ENCODE measurements at places on chromosomes 6 and 20. TPM values are rescaled to one million over a fixed set of nuclear protein-coding genes. Genes with fewer than 3 reads are reported as not detected.
A peak's percentile ranks its signal among the peaks of the same experiment; 100 is the strongest.

GRCh38 chr6:30721198-30722024 lies 1.3 kb downstream of the TUBB start:
- H3K4me3 ChIP-seq: peak overlapping the region; percentile 93
- H3K36me3 ChIP-seq: peaks cover 28% of the 10 kb centered on the region
- H3K27me3 ChIP-seq: no peaks in the 10 kb centered on the region
- H3K27ac ChIP-seq: peak overlapping the region; percentile 95

- H3K4me3 ChIP-seq: no peak overlapping the region
- DNase-seq: peak; percentile 67
- no peaks in the 10 kb centered on the region for H3K4me1 ChIP-seq
- no peaks in the 10 kb centered on the region for H3K27me3 ChIP-seq
Observed at GRCh38 chr6:3006476-3006875, 6.8 kb downstream of the NQO2 start.

GRCh38 chr6:57159127-57159526 lies 13.0 kb upstream of the BAG2 start:
- no peaks in the 10 kb centered on the region for H3K4me1 ChIP-seq
- DNase-seq: no peak
- H3K36me3 ChIP-seq: no peaks in the 10 kb centered on the region
- no peaks in the 10 kb centered on the region for H3K27me3 ChIP-seq
- H3K27ac ChIP-seq: no peak overlapping the region

DNA sequence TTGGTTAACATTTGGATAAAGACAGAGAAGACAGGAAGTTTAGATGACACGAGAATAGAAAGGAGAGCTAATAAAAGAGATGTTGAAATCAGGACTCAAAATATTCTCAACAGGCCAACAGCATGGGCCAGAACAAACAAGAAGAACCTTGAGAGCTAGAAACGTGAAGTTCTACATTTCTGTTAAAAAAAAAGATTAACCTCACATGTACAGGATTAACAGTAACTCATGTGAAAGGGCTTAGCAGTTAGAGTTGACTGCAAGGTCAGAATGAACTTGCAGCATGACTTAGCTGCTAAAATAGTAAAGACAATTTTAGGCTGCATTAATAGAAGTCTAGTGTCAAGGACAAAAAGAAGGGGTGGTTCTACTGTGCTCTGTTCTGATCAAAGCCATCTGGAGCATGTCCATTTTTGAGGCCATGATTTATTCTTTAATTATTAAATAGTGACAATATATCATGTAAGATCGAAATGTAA lies 331.1 kb upstream of the HSF2 start:
- peaks cover 4% of the 10 kb centered on the region for H3K4me1 ChIP-seq
- no peak overlapping the region for H3K27ac ChIP-seq
- no peak for DNase-seq
- H3K36me3 ChIP-seq: no peaks in the 10 kb centered on the region
- no peaks in the 10 kb centered on the region for H3K27me3 ChIP-seq

DNA sequence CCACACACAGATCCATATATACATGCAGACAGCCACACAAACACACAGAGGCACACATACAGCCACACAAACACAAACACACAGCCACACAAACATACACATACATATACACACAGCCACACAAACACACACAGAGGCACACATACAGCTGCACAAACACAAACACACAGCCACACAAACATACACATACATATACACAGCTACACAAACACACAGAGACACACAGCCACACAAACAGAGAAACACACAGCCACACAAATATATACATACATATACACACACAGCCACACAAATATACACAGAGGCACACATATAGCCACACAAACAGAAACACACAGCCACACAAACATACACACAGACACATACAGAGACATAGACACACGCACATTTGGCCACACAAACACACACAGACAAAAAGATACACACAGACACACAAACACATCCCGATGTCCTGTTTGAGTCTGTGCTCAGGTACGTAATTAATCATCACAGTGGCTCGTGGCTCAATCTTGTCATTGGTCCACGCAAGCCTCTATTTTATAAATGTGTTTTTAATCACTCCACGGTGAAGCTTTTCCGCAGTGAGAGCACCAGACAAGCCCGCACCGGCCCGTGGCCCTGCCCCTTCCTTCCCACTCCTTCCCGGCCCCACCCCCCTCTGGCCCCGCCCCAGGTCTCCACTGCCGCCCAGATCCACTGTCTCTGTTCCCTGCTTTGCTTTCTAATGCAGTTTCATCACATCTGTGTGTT lies 135.3 kb downstream of the CDH4 start:
- H3K4me1 ChIP-seq: no peaks in the 10 kb centered on the region
- no peak overlapping the region for H3K27ac ChIP-seq
- no peak for DNase-seq
- H3K4me3 ChIP-seq: no peak overlapping the region

DNA sequence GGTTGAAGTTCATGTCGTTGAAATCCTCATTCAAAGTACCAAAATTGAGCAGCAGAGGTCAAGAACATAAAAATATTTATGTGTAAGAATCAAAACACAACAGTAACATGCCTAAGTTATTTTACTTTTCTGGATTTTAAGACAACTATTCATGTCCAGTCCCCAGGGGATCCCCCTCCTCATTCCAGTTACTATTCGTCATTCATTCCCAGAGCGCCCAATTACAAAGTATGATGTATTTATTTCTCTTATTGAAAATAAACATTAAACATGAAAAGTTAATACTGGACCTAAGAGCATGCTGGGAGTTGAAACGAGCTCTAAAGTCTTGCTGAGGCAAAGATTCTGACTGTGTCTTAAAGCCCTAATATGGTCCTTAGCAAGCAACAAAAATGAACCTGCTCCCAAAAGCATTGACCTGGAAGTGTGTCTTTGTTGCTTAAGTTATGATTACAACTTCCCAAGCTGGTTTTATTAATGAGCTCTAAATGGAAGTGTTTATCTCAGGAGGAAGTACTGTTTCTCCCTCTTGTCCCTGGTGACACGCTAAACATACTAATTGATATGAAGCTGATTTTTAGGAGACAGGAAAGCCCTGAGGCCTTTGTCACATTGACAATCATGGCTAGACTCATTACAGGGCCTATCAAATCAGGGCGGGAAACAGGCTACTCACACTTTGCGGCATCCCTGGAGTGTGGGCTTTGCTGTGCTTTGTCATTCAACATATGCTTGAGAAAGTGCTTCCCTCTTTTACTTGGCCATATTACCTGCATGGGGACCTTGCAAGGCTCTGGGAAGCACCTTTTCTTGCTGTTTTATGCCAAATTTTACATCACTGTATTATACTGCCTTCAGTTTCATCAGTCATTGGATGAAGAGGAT lies 192.2 kb upstream of the DTNBP1 start:
- no peak overlapping the region for H3K4me3 ChIP-seq
- no peaks in the 10 kb centered on the region for H3K4me1 ChIP-seq
- no peak for DNase-seq
- no peaks in the 10 kb centered on the region for H3K36me3 ChIP-seq
- H3K27ac ChIP-seq: no peak overlapping the region

DNA sequence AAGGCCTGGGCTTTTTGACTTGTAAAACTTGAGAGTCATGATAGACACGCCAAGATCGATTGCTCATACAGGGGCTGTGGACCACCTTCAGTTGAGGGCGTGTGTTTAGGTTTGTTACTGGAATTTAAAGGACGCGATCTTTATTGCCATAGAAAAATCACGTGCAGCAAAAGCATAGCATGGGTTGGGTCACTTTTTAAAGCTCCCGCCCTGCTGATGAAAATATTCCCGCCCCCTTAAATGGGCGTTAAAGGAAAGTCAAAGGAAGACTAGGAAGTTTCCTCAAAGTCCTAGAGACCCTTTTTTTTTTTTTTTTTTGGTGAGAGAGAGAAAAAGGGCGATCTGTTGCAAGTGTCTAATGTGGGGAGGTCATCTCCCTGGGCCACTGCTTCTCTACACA lies 23.1 kb downstream of the TFAP2A start:
- H3K4me1 ChIP-seq: no peaks in the 10 kb centered on the region
- DNase-seq: no peak

- DNase-seq: no peak
- no peaks in the 10 kb centered on the region for H3K27me3 ChIP-seq
- no peaks in the 10 kb centered on the region for H3K4me1 ChIP-seq
- no peak overlapping the region for H3K4me3 ChIP-seq
- no peaks in the 10 kb centered on the region for H3K36me3 ChIP-seq
Observed at GRCh38 chr20:9021699-9022098, 47.2 kb upstream of the PLCB4 start.

- no peak for DNase-seq
- H3K4me1 ChIP-seq: peaks cover 26% of the 10 kb centered on the region
- peak overlapping the region; percentile 5 for H3K27ac ChIP-seq
- no peak overlapping the region for H3K4me3 ChIP-seq
- H3K27me3 ChIP-seq: no peaks in the 10 kb centered on the region
Observed at GRCh38 chr20:32330555-32330897, 27.6 kb upstream of the ASXL1 start.

DNA sequence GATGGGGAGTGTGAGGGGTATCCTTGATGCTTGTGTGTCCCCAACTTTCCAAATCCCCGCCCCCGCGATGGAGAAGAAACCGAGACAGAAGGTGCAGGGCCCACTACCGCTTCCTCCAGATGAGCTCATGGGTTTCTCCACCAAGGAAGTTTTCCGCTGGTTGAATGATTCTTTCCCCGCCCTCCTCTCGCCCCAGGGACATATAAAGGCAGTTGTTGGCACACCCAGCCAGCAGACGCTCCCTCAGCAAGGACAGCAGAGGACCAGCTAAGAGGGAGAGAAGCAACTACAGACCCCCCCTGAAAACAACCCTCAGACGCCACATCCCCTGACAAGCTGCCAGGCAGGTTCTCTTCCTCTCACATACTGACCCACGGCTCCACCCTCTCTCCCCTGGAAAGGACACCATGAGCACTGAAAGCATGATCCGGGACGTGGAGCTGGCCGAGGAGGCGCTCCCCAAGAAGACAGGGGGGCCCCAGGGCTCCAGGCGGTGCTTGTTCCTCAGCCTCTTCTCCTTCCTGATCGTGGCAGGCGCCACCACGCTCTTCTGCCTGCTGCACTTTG lies at the start of gene TNF:
Gene TNF, plus strand, starts transcription at position 231 of the 567 bp plus-strand sequence. Its CDS starts 177 bp downstream, at position 408.
- H3K4me3 ChIP-seq: peak within 1 kb of the TSS; percentile 37
- no peak within 1 kb of the TSS for H3K27ac ChIP-seq
- no peaks in the 10 kb centered on the region for H3K36me3 ChIP-seq
- H3K27me3 ChIP-seq: no peaks in the 10 kb centered on the region

DNA sequence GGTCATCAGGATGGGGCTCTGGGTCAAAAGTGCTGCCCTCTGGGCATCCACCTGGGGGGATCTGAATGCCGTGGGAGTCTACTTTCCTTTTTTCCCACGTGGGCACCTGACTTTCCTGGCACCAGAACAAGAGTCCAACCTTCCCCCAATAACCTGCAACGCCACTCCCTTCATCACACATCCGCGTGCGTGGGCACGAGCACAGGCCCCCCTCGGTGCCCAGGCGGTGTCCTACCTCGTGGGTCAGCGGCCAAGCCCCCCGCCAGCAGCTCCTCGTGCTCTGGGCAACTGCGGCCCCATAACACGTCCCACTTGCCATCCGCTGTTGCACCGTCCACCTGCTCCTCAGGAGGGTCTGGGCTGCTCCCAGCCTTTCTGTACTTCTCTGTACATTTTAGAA lies 87.0 kb downstream of the YTHDF1 start:
- no peak for DNase-seq
- no peak overlapping the region for H3K4me3 ChIP-seq
- H3K4me1 ChIP-seq: no peaks in the 10 kb centered on the region
- no peaks in the 10 kb centered on the region for H3K27me3 ChIP-seq
- no peaks in the 10 kb centered on the region for H3K36me3 ChIP-seq

GRCh38 chr6:42396720-42397119 lies 55.0 kb downstream of the TRERF1 start:
- H3K36me3 ChIP-seq: no peaks in the 10 kb centered on the region
- H3K4me3 ChIP-seq: no peak overlapping the region
- no peak for DNase-seq
- H3K27me3 ChIP-seq: no peaks in the 10 kb centered on the region
- peaks cover 8% of the 10 kb centered on the region for H3K4me1 ChIP-seq
- no peak overlapping the region for H3K27ac ChIP-seq

DNA sequence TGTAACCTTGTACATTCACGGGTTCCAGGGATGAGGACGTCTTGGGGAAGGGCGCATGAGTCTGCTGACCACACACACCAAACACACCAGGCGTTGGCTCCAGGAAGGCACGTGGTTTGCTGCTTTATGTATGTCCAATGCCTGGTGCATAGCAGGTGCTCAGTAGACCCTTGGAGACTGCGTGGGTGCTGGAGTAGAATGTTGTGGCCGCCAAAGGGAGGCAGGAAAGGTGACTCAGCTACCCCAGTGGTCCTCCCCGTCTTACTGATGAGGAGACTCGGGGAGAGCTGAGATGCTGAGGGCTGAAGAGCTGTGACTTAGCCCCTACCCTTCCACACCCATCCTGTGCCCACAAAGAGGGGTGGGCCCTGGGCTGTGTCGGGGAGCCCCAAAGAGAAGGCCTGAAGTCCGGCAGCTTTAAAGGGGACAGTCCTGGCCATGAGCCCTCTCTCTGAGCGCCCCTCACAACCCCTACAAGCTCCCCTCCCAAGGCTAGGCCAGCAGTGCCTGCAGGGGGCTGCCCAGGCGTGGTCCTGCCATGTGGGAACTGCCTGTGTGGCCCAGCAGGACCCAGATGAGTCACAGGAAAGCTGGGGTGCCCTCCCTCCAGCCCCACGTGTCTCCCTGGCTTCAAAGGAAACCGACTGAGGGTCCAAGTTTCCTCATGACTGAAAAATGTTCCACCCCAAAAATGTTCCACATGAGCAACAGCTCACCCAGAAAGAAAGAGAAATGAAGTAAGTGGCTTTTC lies 28.0 kb upstream of the PTGIS start:
- no peaks in the 10 kb centered on the region for H3K4me1 ChIP-seq
- H3K27ac ChIP-seq: no peak overlapping the region
- no peaks in the 10 kb centered on the region for H3K27me3 ChIP-seq
- no peaks in the 10 kb centered on the region for H3K36me3 ChIP-seq

Gene TMEM74B
- 0.54 TPM for total RNA-seq

Gene DOK5
- total RNA-seq: 5.4 TPM

Gene RIMS1
- total RNA-seq: 4.5 TPM

Gene OR2B6
- not detected for total RNA-seq

Gene CST4
- total RNA-seq: not detected

Gene DDAH2
- total RNA-seq: 98.9 TPM

Gene PRDM13
- not detected for total RNA-seq

Gene SHLD1
- 6.1 TPM for total RNA-seq

Gene ZBTB46
- total RNA-seq: 24.0 TPM

Measured in kidney (tissue), 22 donors.